ENCODE measurements at places on chromosomes 1 and 21. TPM values are rescaled to one million over a fixed set of nuclear protein-coding genes. Genes with fewer than 3 reads are reported as not detected.

DNA sequence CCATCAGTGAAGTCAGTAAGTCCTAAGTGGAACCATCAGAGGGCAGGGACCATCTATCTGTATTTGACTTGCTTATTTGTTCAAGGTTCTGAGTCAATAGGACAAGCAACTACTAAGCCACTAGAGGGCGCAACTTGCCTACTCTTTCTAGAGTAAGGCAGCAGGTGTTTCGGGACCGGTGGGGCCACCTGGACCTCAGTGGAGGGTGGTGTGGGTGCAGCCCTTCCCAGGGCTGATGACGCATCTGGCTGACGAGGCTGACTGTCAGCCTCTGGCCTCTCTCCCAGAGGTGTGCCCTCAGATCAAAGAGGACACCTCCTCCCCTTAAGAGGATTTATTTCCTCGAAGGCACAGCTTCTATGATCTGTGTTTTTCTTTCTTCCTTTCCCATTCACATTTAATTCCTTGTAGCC, 6.6 kb downstream of the CBR3 start:
- H3K27me3 ChIP-seq = no peaks in the 10 kb centered on the region
- peaks cover 34% of the 10 kb centered on the region for H3K4me1 ChIP-seq
- H3K36me3 ChIP-seq = peaks cover 24% of the 10 kb centered on the region
- H3K4me3 ChIP-seq = no peak overlapping the region
- H3K27ac ChIP-seq = peak overlapping the region; percentile 65
- peak; percentile 91 for DNase-seq

DNA sequence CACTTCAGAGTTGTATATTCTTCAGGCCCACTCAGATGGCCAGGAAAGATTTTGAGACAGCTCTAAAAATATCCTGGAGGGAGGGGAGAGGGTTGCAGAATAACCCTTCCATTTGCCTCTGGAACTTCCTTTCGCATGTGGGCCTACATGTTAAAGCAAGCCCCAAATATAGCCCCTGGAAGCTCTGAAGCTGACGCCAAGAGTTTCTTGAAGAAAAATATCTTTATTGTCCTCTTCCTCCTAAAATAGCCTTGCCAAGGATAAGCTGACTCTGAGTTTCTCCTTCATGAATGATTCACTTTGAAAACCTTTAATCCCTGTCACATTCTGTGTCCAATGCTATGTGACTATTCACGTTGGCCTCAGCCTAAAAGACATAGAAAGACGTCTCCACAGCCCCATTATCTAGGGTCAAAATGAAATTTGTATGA, 6.4 kb downstream of the C1orf116 start:
- no peaks in the 10 kb centered on the region for H3K36me3 ChIP-seq
- no peak overlapping the region for H3K27ac ChIP-seq
- H3K4me3 ChIP-seq = no peak overlapping the region
- H3K4me1 ChIP-seq = no peaks in the 10 kb centered on the region
- peaks cover 50% of the 10 kb centered on the region for H3K27me3 ChIP-seq

DNA sequence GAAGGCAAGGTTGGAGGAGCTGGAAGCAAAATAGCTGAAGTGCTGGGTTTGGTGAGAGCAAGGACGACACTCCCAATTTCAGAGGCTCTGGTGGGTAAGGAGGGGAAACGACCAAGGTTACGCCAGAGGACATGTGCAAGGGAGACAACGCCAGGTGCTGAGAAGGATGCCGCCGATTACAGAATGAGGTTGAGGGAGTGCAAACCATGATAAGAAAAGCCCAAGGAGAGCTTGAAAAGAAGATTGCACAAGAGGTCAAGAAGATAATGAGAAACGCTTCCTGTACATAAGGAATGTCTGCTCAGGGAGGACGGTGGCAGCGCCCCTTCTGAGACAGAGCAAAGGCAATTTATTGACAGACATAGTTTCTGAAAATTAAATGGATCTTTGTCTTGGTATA, 382.0 kb upstream of the PROX1 start:
- H3K4me3 ChIP-seq = no peak overlapping the region
- no peaks in the 10 kb centered on the region for H3K36me3 ChIP-seq
- no peak for DNase-seq
- no peaks in the 10 kb centered on the region for H3K4me1 ChIP-seq

The TCHHL1 gene
- total RNA-seq = not detected

The CRYBG2 gene
- 5.7 TPM for total RNA-seq

All from activated CD8-positive, alpha-beta memory T cell treated with anti-CD3 and anti-CD28 coated beads, Interleukin-2, amount 10 ng/mL, durations not matched to agents 7 days and 5 days (primary cell).